ENCODE measurements at places on chromosomes 5 and 9. TPM values are rescaled to one million over a fixed set of nuclear protein-coding genes. Genes with fewer than 3 reads are reported as not detected.

Gene DBN1
- 0.64 TPM for polyA plus RNA-seq

Gene ECM2
- polyA plus RNA-seq = not detected

Gene GALNT12
- polyA plus RNA-seq = 4.3 TPM

Gene ROPN1L
- polyA plus RNA-seq = 1.9 TPM

Gene EPB41L4A
- polyA plus RNA-seq = 0.17 TPM

GRCh38 chr5:104754311-104754995, 1191.9 kb upstream of the NUDT12 start:
- DNase-seq = no peak

GRCh38 chr5:109328626-109329025, 81.1 kb downstream of the PJA2 start:
- no peak for DNase-seq

DNA sequence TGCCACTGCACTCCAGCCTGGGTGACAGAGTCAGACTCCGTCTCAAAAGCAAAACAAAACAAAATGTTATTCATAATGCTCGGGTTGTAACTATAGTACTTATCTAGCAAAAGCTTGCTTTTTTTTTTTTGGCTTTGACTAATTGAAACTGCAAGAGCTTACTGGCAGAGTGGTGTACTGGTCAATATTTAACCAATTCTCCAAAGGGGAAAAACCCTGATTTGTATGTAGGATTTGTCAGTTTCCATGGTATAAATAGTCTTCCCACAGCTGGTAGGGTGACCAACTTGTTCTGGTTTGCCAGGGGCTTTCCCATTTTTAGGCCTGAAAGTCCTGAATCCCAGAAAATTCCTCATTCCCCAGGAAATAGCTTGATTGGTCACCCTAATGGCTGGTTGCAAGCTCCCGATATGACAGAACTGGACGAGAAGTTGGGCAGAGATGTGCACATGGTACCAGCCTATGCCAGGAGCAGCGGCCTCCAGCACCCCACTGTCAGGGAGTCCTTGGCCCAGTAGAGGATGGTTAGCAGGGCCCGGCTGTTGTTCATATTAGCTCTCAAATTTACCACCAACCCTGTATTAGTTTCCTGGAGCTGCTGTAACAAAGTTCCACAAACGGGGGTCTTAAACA, 58.0 kb downstream of the FXN start:
- DNase-seq = no peak

DNA sequence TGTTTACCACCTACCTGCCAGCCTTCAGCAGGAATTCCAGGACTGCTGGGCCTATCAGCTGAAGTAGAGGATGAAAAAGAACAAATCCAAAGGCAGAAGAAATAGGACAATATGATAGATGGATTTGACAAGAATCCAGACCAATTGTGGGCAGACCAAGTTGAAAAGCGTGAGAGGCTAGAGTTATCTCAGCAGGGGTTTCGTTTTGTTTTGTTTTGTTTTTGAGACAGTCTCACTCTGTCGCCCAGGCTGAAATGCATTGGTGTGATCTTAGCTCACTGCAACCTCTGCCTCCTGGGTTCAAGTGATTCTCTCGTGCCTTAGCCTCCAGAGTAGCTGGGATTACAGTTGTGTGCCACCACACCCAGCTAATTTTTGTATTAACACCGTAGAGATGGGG, 113.2 kb downstream of the PALM2AKAP2 start:
- DNase-seq = no peak

Measured in naive thymus-derived CD4-positive, alpha-beta T cell (primary cell).